AG20443 (cell line): ENCODE measurements at places on chromosomes 6 and 20.

- no peak for DNase-seq
Measured at GRCh38 chr6:102126488-102126887, 733.0 kb downstream of the GRIK2 start.

DNA sequence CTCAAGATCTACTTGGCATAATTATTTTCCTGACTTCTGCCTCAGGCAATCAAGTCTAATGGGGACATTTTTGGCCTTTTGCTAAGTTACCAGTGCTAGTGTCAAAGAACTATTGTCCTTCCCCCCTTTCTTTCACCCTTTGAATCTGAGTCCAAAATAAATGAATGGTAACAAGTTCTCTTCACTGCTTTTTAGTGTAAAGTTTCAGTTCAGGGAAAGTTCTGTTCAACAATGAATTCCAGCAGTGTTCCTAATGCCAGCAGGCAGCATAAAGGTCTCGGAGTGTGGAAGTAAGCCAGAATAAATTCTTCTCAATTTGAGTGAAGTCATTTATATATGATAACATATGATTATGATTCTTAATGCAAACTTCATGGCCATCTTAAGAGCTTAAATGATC is 20.8 kb upstream of the TSPYL1 start:
- no peak for DNase-seq

DNA sequence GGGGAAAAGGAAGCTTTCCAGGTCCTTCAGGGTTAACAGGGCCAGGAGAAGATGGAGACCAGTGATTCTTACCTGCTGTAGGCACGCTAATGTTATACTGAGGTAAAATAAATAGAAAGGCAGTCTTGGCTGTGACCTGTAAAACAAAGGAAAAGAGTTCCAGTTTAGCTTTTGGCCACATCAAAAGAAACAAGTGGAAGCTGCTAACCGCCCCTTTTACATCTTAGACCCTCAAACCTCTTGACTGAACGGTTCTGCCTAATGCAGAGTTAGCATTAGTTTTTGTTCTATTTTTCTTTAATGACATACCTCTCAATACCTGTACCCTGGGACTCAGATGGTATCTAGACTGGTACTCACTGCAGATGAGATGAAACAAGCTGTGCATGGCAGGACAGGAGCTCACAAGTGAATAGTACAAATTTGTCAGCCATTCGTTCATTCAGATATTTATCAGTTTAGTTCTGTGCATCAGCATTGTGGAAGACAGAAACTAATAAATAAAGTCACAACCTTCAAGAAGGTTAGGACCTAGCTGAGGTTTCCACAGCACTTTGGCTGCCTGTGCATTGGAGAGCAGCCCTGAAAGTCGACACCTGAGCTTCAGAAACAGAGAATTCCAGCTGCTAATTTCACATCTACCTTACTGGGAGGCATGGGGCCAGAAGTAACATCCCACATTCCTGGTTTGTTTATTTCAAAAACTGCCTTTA is 41.0 kb downstream of the TRAM2 start:
- DNase-seq, result no peak

GRCh38 chr6:168349718-168350210 is 30.2 kb upstream of the DACT2 start:
- no peak for DNase-seq

DNA sequence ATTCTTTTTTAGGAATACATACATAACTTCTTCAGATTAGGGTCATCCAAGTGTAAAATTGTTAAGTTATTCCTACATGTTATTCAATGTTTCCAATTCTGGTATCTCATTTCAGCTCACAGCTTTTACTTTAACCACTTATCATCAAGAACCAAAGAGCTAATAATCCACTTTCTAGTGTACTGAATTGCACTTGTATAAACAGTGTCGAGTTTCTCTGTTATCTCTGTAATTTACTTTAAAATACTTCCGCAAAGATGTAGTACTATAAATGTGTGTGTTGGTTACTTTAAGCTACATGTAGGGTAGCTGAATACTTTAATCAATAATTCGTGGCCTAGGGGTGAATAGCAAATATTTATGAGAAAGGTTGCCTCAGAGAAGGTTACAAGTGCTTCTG is 8.8 kb upstream of the GJA1 start:
- DNase-seq, result no peak

DNA sequence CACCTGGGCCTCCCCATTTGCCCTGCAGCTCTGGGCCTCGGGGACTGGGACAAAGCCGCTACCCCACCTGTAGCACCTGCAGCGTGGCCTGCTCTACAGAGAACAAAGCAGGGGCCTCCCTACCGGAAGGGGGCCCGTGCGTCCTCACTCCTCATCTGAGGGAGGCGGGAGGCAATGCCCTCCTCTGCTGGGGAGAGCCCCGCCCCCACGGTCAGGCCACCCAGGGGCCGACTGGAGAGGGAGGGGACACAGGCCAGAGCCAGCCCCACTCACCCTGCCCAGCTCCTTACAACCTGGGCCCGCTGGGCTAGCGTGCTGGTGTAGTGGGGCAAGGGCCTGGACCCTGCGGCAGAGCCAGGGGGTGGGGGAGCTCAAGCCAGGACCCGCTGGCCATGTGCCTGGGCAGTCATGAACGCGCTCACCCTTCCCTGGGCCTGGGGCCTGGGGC is 8.0 kb downstream of the LAMA5 start:
- no peak for DNase-seq

DNA sequence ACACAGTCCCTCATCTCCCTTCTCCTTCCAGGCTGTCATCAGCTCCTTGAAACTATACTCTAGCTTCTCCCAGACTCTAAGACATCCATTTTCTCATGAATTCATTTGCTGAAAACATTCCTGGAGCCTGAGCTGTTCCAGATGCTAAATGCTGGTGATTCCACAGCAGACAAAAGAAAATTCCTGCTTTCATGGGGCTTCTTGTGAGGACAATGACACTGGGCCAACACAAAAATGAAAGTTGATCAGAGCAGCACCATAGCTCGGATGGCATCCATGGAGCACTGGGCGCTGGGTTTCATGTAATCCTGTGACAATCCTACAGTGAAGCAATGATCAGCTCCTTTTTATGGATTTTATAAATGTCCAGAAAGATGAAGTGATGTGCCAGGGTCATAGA is 47.4 kb upstream of the STX16 start:
- peak; percentile 48 for DNase-seq

GRCh38 chr6:159691963-159692287 is 1.1 kb downstream of the SOD2 start:
- DNase-seq, result no peak

DNA sequence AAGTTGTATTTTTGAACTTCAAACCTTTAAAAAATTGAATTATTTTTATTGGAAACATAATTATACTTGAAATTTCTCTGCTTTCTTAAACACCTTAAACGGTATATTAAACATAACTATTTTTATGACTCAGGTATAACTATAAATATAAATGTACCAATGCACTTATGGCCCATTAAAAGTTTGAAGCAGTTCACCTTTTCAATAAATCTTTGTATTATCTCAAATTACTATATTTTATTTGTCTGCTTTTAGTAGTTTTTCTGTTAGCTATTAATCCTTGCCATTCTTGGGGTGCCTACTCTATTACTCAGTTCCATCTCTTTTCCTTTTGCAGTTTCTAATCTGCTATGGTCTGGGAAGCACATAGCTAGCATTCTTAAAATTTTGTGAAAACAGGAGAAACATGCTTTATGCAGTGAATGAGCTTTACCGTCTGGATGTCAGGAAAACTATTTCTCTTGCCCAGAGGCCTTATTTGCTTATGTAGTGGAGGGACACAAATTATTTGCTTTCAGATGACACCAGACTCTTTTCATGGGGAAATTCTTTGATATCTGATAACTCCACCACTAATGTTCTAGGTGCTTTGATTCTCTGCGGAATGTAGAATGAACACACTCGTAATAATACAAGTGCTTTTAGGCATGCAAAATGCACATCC is 378.9 kb upstream of the CITED2 start:
- DNase-seq, result peak; percentile 35

GRCh38 chr6:66948106-66948505 is 1241.1 kb upstream of the EYS start:
- DNase-seq, result no peak

GRCh38 chr20:3786126-3786484 is 435 bp downstream of the CENPB start:
- peak; percentile 53 for DNase-seq

DNA sequence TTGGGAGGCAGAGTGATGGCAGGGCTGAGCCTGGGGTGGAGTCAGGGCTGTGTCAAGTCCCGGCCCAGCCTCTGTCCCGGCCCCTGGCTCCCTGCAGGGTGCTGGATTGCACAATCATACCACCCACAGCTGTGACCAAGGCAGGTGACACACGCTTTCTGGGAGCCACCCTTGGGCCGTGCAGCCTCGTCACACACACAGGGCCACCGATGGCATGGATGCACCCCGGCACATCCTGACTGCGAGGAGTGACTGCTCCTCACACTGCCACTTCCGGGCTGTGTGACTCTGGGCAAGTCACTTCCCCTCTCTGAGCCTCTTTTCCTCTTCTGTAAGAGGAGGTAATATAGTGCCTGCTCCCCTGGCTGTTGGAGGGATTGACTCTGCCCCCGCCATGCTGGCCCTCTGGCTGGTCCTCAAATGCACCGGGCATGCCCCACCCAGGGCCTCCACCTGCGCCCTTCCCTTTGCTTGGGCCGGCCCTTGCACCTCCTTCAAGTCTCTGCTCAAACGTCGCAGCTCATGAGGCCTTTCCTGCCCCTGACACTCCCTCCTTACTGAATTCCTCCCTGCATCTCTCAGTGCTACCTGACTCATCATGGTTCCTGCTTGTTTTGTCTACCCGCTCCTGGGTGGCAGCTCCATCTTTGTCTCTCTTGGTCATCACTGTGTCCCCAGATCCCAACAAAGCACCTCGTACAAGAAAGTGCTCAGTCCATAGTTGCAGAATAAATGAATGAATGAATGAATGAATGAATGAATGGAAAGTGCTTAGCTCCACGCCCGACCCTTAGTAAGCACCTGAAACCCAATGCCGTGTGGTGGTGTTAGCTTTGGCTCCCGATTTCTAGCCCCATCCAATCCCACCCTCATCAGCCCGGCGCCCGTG is 93.5 kb downstream of the CEBPB start:
- DNase-seq, result peak; percentile 66

GRCh38 chr20:8602389-8603116 is 466.3 kb upstream of the PLCB4 start:
- DNase-seq, result no peak
